Pulmonary artery endothelial cell (primary cell): ENCODE measurements at places on chromosomes 16 and 17. TPM values are rescaled to one million over a fixed set of nuclear protein-coding genes. Genes with fewer than 3 reads are reported as not detected.

The KRT25 gene
- not detected in 2 replicates for total RNA-seq

- DNase-seq: no peak
Measured at GRCh38 chr17:596287-596686, 118.4 kb downstream of the VPS53 start.

- no peak for DNase-seq
Measured at GRCh38 chr16:15886078-15886477, 2.3 kb downstream of the CEP20 start.

GRCh38 chr17:74295625-74296547, 21.9 kb downstream of the DNAI2 start:
- no peak for DNase-seq

- no peak for DNase-seq
Measured at GRCh38 chr16:69647020-69647419, 79.3 kb downstream of the NQO1 start.

DNA sequence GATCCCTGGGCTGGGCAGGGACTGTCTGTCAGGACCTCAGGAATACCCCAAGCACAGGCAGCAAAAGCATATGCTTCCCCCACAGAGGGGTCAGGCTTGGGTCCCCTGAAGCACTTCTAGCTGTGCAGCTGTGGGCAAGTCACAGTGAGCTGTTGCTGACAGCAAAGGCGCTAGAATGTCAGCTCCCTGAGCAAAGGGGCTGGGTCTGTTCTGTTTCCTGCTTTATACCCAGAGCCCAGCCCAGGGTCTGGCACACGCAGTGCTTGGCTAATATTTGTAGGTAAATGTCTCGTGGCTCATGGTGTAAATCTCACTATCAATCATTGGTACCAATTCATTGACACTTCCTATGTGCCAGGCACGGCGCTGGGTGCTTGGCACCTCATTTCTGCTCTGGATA, 16.6 kb upstream of the MPRIP start:
- no peak for DNase-seq

The ABCC12 gene
- not detected in 2 replicates for total RNA-seq

GRCh38 chr16:80791411-80791810, 13.0 kb downstream of the CDYL2 start:
- peak; percentile 20 for DNase-seq

GRCh38 chr16:69890114-69890891, 60.8 kb upstream of the CLEC18A start:
- DNase-seq: peak; percentile 5

DNA sequence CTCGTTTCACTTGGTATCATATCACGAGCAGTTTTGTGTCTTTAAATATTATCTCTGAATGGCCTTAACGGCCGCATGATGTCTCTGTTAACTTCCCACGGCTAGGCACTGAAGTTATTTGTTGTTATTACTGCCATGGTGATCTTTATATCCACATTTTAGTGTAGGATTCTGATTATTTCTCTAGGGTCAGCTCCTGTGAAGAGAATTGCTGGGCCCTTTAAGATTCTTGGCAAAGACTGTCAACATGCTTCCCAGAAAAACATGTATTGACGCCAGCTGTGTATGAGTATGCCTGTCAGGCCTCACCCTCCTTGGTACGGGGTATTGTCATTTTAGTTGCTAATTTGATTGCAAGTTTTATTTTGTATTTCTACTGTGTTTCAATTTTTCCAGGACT, 263.5 kb downstream of the SNX29 start:
- peak; percentile 13 for DNase-seq

The TNP2 gene
- total RNA-seq: not detected in 2 replicates

The CD79B gene
- 1.5 and 1.7 TPM in 2 replicates for total RNA-seq

DNA sequence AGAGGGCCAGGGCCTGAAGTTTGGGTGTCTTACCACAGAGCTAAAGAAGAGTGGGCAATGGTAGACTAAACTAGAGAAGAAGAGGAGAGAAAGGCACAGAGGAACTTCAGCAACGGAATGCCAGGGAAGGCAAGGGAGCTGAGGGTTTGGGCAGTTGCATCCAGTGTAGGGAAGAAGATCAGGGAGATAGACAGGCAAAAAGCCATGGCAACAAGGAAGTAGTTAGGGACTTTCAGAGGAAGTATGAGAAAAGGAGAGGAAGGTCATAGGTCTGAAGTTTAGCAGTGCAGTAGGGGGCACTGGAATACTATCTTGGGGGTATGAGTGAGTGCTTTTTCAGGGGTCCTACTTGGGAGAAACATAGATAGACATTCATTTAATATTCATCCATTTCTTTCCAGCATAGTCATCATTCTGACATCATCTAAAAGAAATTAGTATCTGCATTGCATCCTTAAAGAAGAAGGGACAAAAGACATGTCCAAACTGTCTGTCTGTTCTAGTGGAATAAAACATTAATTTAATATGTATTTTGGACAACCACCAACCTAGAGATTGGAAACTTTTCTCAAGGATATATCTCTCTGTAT, 2.2 kb upstream of the NF1 start:
- no peak for DNase-seq

The MYH11 gene
- not detected in 2 replicates for total RNA-seq

- DNase-seq: no peak
Measured at GRCh38 chr16:2712063-2712441, 8.0 kb downstream of the PRSS27 start.

DNA sequence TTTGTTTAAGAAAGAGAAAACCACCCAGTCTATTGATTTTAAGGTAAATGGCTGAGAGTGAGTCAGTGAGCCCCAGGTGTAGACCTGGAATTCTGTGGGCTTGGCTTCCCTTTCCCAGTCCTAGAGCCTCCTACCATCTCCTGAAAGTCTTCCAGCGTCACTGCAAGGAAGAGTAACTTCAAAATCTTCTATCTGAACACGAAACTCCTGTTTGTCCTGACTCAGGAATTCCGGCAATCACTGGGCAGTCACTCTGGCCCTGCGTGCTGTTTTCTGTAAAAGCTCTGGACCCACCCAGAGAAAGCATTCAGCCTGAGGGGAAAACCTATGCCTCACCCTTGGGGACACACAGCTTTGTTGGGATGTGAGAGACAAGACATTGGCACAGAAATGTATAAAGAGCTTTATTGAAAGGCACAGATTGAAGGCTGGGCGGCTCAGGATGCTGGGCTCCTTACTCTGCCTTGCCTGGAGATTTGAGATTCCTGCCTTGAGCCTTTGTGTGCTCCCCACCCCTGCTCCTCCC, 15.9 kb downstream of the MINK1 start:
- DNase-seq: no peak

- DNase-seq: no peak
Measured at GRCh38 chr17:2700030-2700490, 11.5 kb downstream of the CLUH start.

GRCh38 chr16:316741-317464, 33.9 kb downstream of the PDIA2 start:
- no peak for DNase-seq

The CLEC3A gene
- not detected in 2 replicates for total RNA-seq

DNA sequence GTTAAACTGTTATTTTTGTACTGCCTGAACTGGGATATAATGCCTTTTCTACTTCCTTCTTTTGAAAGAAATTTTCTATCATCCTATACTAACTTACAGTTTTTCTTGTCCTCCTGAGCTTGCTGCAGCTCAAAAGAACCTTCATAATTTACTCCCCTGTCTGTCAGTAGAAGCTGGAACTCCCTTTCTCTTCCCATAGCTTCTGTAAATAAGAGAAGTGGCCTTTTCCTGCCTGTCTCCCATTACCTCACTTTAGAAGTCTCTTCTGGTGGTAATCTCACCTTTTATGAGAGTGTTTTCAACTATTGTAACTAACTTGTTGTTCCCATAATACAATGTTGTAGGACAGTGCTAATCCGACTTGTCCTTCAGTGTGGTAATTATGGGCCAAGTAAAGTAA, 246.7 kb upstream of the TBX2 start:
- no peak for DNase-seq

DNA sequence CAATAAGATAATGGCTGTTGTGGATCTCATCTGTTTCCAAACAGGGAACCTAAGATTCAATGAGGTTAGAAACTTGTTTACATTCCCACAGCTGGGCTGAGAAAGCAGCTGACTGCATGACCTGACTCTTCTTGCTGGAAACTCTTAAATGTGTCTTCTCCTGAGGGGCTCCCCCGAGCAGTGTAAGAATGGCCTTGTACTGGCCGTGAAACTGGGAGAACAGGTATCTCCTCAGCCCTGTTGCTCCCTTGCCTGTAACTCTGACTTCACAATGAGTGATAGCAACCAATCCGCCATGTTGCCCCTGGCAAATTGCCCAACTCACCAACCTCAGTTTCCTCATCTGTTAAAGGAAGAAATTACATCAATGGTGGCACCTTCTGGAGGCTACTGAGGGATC, 59.1 kb upstream of the CCL2 start:
- no peak for DNase-seq

DNA sequence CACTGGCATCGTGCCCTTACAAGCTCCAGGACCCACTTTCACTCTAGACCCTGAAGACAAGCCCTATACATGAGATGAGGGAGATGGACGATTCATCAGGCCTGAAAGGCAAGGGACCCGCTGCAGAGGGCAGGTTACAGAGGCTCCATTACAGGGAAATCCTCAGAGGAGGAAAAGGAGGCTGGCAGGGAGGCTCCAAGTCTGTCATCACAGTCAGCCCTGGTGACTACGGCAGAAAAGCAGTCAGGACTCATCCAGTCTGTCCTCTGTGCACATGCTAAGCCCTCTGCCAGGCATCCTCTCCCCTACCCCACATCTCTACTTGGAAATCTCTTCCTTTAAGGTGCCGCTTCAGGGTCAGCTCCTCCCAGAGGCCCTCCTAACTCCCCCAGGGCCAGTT, 197.7 kb upstream of the CDH5 start:
- DNase-seq: no peak

The PITPNC1 gene
- 6.5 and 7.3 TPM in 2 replicates for total RNA-seq

The C1QTNF1 gene
- 10.7 and 20.2 TPM in 2 replicates for total RNA-seq

DNA sequence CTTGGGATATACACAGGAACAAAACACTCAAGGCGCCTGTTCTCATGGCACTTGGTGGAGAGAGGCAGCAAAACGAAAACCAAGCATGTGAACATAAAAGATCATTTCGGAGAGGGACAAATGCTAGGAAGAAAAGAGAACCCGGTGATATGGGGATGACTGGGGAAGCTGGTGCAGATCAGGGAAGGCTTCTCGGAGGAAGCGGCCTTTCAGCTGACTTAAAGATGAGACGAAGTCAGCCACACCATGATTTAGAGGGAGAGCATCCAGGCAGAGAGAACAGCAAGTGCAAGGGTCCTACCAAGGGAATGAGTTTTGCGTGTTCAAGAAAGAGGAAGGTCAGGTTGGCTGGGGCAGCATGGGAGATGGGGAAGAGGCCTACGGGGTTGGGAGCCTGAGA, 250.9 kb downstream of the KATNIP start:
- DNase-seq: no peak

The KRT23 gene
- not detected in 2 replicates for total RNA-seq

The KRT33A gene
- total RNA-seq: not detected in 2 replicates

DNA sequence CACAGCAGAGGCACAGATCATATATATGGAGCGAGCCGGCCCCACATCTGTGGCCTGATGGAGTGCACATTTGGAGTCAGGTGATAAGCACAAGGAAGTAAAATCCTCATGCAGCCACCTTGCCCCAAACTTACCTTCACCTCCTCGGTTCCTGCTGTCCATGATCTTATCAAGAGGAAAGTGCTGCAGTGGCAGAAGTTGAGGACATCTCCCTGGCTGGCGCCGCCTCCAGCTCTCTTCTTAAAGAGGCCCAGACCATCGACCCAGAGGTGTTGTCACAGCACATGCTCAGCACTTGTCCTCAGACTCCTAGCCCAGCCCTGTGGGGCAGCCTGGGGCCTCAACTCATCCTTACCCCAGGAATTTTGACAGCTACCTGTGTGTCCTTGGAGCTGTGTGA, 212.5 kb downstream of the CCDC182 start:
- DNase-seq: no peak

GRCh38 chr16:29809850-29810698, 1.9 kb upstream of the PRRT2 start:
- DNase-seq: no peak

DNA sequence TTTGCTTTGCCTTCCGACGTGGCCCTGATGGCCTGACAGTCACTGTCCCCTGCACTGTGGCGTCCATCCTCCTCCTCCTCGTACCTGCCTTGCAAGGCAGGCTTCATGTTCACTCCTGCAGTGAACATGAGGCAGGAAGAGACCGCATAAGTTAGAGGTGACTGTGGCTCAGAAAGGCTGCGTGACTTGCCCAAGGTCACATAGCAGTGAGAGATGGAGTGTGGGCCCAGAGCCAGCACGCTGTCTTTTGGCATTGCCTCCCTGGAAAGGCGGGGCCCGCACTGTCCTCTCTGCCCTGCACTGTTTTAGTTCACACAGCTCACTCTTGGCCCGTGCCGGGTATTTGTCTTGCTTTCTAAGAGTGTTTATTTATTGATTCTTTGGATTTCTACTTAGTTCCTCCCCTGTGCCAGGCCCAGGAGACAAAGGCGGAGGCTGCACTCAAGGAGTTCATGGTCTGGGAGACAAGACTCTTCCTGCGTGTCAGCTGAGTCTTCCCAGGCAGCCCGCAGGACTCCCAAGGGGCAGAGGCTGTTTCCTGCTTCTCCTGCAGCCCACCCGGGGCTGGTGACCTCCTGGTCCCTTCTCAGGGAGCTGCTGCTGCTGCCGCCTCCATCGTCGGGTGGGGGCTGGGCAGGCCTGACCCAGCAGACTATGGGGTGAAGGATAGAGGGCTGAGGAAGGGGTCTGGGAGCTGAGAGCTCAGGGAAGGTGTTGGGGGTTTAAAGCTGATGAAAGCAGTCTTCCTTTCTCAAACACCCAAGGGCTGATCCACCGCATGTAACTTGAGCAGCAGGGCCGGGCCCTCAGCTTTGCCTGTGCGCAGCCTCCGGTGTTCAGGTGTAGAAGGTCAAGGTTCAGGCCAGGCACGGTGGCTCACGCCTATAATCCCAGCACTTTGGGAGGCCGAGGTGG, 12.7 kb downstream of the CYGB start:
- DNase-seq: no peak
